ENCODE measurements at places on chromosomes 11 and 22. TPM values are rescaled to one million over a fixed set of nuclear protein-coding genes. Genes with fewer than 3 reads are reported as not detected.

GRCh38 chr22:17896586-17896985 is 122.3 kb upstream of the BID start:
- DNase-seq = peak; percentile 32

DNA sequence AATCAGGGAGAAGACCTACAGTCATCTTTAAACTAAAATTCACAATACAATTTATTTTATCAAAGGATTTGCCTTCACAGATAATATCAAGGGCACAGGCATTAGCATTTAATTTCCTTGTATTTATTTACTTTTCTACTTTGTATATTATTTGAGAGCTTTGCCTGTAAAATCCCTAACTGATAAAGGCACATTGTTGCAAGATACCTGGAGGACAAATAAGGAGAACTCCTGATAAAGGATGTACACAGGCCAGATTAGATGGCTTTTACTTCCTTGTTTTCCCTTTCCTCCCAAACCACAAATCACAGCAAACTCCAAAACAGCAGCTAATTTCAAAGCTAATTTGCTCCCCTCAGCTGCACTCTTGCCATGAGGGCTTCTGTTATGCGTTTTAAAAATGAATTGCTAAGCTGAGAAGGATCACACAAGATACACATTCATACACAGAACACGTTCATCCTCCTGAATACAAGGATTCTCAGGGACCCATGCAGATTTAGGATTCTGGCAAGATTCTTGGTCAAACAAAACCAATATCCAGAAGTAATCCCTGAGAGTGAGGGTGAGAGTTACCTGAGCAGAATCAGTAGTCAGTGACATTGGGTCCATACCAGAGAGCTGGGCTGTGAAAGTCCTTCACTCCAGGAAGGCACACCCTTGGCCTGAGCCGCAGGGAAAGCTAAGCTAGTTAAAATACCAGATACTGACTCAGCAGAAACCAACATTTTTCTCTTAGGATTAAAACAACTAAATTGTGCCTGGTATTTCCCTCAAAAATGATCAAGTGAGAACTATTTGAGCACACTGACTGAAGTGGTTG is 100.3 kb upstream of the CLPB start:
- no peak for DNase-seq

- DNase-seq = peak; percentile 70
Observed at GRCh38 chr22:45451972-45452371, 38.5 kb downstream of the RIBC2 start.

DNA sequence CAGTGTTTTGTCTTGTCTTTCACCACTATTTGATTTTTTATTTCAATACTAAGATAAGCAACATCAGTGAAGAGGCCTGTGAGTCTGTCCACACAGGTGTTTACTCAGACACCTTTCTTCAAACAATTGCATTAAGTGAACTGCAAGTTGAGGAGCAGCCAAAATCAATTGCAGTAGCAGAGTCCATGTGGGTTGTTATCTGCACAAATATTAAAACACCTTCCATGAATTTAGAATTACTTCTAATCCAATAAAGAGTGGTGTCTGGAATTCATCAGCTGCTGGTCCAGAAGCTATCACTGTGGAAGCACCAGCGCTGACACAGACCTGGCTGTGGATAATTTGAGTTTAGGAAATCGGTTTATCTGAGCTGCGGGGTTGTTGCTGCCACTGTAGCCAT is 83.5 kb upstream of the FAT3 start:
- DNase-seq = no peak

DNA sequence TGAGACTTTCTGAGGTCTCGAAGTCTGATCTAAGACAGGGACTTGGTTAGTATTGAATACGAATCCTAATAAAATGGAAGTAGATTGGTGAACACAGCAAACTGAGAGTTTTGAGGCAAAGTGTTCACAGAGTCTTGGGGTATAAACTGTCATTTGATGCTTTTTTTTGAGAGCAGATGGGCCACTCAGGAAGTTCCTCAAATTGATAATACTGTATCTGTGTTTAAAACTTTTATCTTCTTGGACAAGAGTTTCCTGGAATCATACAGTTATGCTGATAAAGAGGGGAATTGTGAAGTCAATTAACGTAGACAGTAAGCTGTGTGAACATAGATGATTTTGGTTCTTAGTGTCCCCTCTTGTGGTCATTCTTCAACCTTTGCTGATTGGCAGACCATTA is 80.0 kb upstream of the CLPB start:
- DNase-seq = no peak

- DNase-seq = no peak
Observed at GRCh38 chr22:27133019-27133431, 475.6 kb downstream of the MIAT start.

DNA sequence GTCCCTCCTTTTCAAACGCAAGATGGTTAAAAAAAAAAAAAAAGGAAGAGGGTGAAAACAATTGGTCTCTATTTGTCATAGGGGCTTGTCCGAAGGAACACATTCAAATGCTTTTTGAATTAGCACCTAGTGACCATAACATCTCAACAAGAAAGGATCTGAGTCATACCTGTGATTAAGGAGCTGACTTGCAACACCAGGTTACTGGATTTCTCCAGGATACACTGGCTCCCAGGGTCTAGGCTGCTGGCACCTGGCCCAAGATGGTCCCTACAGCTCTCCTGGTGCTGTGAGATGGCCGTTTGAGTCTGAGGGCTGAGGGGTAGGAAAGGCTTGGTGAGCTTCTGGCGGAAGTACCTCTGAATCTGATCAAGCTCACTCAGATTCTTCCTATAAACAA is 28.4 kb upstream of the UCP3 start:
- DNase-seq = no peak

The KRTAP5-8 gene
- not detected for polyA plus RNA-seq

- DNase-seq = no peak
Observed at GRCh38 chr11:126029805-126030204, 32.9 kb downstream of the CDON start.

The KDM4E gene
- 0.31 TPM for polyA plus RNA-seq

DNA sequence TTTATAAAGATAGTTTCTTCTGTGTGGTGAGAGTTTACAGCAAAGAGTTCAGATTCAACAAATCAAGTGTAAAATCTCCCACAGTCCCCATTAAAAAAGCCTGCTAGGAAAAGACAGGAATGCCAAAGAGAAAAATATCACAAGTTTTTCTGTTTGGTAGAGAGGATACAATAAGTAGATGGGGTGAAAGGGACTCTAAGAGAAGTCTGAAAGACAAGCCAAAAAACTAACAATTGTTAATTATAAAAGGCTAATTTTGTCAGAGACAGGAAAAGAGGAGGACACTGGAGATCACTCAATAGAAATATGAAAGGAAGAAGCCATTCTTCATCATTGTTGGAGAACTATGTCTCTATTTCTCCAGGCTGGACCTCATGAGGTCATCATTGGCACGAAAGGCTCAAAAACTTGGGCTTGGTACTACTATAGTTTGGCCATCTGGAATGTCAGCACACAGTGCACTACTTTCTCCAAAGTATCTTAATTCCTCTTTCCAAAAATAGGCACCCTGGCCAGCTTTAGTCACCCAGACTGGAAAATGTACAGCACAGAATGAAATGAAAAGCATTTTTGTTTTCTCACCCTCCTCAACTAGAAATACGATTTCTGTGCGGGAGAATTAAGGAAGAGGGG is 531 bp upstream of the SOX6 start:
- DNase-seq = peak; percentile 60

DNA sequence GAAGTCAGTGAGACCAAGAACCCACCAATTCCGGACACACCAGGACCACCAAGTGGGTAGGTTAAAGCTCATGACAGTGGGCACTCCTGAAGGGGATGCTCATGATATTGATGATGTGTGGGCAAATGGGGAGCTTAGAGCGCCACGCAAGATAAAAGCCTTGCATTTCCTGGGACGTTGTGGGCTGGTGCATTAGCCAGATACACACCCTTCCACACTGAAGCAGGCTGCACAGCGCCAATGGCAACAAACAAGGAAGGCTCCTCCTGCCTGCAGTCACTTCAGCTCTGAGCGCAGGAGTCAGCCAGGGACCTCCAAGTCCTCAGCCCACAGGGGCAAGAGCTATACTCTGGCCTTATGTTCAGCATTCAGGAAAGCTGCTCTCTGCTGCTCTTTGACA is 20.6 kb downstream of the TMEM218 start:
- no peak for DNase-seq

The PNPLA5 gene
- not detected for polyA plus RNA-seq

The CABP2 gene
- polyA plus RNA-seq = not detected

DNA sequence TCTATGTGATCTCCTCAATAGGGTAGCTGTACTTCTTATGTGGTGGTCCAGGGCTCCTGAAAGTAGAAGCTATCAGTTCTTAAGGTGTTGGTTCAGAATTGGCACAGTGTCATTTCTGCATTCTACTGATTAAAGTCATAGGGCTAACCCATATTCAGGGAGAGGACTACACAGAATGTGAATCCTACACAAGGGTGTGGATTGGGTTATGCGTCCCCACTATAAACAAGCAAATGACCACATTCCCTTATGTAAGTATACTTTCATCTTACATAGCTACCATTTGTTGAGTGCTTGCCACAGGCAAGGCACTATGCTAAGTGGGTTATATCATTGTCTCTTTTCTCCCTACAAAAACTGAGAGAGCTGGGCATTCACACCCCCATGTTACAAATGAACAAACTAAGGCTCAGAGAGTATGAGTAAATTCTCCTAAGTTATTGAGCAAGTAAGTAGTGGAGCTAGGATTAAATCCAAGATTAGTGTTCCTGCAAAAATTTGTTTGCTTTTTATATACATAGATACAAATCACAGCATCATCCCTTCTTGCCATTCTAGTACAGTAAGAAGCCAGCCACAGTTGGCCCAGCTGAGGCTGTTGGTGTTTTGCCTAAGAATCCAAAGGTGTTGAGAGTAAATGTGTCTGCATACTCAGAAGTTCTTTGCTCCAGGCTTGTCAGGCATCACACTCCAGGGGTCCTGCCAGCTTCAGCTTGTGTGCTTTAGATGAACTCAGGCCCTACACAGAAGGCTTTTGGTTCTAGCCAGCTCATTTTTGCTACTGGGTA is 157.8 kb downstream of the KIF18A start:
- DNase-seq = no peak

DNA sequence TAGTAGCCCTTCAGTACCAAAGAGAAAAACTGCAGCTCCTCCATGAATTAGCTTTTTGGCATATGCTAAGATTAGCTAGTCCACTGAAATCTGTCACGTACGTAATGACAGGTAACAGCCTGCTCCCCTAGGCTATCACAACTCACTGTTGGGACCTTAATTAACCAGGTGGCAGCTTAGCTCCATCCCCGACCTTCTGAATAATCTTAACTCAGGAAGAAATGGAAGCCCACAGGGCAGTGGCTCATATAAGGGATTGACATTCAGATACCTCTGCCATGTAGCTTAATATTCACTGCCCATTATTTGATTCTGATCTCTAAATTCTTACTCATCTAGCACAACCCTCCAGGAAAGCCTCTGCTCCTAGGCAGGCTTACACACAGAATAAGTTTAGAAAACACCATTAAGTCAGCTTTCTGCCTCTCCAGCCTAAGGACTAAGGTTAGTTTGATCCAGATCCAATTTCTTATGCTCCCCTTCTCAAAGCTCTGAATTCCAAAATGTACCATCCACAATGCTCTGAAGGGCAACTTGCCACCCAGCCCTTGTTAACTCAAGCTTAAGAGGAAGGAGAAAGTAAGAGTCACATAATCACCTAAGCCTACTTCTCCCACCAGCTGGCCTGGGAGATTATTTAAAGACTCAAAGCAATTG is 5.0 kb downstream of the HSPA8 start:
- no peak for DNase-seq

GRCh38 chr22:31049815-31050420 is 31.2 kb upstream of the SMTN start:
- DNase-seq = no peak

DNA sequence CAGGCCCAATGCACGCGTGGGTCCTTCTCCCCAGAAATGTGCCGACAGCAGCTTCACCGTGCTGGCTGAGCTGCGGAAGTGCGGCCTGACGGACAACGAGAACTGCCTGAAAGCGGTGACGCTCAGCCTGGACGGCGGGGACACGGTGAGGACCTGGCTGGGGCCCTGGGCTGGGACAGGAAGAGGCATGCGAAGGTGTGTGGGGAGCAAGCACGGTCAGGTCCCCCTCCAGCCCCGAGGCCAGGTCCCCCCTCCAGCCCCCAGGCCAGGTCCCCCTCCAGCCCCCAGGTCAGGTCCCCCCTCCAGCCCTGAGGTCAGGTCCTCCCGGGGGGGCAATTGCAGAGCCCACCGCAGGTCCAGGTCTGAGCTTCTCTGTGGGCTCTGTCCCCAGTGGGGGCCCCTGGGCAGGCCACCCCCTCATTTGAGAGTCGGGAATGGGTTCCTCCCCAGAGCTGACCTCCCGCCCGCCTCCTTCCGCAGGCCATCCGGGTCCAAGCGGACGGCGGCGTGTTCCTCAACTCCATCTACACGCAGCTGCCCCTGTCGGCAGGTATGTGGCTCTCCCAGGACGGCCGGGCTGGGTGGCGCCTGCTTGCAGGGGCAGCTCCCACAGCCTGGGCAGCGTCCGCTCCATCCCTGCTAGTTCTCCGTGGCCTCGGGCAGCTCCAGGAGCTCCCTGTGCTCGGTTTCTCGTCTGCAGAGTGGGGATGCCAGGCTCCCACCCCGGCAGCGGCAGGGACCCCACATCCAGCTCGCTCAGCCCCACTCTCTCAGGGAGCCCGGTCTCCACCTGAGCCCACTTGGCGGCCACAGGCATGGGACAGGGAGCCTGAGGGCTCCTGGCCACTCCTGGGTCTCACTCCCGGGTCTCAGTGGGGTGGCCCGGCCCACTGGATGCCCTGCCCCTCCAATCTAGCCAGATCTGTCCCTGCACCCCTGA is 7.9 kb downstream of the MUC5B start:
- no peak for DNase-seq

The MED15 gene
- polyA plus RNA-seq = 52.4 TPM

DNA sequence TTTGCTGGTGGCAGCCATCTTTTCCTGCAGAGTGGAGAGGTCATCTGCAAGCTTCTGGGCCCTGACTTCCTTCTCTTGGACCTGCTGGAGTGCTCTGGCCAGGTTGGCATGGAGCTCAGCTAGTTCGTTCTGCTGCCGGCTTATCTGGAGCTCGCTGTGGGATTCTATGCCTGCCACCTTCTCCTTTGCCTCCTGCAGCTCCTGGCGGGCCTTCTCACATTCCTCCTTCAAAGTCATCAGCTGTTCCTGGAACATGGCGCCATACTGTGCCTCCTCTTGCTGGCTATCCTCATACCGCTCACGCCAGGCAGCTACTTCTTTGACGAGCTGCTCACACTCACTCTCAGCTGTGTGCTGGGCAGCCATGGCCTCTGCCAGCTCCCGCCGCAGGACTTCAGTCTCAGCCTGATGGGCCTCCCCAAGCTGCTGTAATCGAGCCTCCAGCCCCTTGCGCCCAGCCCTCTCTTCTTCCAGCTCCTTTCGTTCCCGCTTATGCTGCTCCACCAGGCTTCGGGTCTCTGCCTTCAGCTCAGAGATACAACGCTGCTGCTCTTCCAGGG is 16.1 kb downstream of the IL18BP start:
- DNase-seq = no peak
